Mesendoderm (in vitro differentiated cells): ENCODE measurements at places on chromosomes 2 and 18.

DNA sequence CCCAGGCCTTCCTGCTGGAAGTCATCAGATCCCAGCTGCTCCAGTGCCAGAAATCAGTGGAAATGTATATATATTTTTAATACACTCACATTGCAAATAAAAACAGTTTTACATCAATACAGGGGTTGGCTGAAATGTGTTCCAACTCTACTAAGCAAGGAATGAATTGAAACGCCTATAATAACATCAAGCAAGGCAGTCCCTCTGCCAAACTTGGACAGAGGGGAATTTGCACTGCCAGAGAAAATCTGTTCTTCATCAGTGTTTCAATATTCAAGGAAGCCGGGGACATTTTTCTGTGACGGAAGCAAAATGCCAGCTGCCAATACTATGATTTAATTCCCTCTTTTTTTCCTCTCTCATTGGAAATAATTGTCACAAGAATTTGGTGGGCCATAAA lies 335.3 kb downstream of the TNS1 start:
- no peak for DNase-seq

GRCh38 chr2:48530033-48530811 lies at the start of gene STON1:
STON1 (plus strand) TSS chr2:48530154; CDS start chr2:48580634, 50,480 bp downstream.
- DNase-seq = peak; percentile 47

DNA sequence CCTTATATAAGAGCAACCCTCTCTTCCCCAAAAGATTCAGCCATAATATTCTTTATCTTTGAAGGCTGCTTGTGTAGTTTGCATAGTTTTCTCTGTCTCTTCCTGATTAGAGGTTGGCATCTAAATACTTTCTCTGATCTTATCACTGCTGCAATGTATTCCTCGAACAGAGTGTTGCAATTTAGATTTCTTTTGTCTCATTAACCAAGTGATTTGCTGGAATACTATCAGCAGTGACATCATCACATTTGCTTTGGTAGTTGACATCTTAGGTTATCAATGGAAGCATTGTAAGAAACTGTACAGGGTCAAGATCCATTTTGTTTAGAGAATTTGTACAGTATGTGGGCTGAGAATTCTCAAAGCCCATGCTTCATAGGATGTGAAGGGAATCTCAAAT lies 72.0 kb upstream of the NEUROD1 start:
- DNase-seq = no peak

GRCh38 chr2:106965611-106966010 lies 79.6 kb upstream of the ST6GAL2 start:
- DNase-seq = no peak

- peak; percentile 73 for DNase-seq
Measured at GRCh38 chr2:134504586-134505336, 214.0 kb downstream of the TMEM163 start.

- DNase-seq = no peak
Measured at GRCh38 chr2:119012345-119013301, 70.6 kb downstream of the MARCO start.

DNA sequence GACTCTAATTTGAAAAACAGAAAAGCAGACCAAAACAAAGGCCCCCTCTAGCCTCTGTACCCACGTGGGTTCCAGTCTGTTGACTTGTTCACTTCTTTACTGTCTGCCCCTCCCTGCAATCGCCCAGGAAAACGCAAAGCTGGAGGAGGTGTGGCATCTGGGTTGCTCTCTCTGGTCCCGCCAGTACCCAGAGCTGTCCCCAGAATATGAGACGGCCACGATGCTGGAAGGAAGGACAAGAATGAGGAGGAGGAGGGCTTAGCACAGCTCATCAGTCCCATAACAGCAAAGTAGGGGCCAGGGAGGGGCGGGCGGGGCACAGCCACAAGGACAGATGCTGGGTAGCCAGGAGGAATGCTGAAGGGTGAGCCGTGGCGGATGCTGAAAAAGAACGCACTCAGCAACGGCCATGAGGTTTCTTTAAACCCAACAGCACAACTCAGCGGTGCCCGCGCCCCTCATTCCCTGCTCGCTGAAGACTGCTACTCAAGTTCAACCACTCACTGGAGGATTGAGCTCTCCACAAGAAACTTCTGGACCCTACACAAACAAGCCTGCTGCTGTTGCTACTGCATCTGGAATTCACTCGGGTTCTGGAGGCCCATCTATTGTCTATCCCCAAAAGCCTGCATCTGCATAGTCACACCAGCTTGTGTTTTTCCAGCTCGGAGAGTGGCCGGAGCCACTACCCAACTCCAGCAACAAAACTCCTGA lies 187.7 kb downstream of the HDAC4 start:
- DNase-seq = no peak

DNA sequence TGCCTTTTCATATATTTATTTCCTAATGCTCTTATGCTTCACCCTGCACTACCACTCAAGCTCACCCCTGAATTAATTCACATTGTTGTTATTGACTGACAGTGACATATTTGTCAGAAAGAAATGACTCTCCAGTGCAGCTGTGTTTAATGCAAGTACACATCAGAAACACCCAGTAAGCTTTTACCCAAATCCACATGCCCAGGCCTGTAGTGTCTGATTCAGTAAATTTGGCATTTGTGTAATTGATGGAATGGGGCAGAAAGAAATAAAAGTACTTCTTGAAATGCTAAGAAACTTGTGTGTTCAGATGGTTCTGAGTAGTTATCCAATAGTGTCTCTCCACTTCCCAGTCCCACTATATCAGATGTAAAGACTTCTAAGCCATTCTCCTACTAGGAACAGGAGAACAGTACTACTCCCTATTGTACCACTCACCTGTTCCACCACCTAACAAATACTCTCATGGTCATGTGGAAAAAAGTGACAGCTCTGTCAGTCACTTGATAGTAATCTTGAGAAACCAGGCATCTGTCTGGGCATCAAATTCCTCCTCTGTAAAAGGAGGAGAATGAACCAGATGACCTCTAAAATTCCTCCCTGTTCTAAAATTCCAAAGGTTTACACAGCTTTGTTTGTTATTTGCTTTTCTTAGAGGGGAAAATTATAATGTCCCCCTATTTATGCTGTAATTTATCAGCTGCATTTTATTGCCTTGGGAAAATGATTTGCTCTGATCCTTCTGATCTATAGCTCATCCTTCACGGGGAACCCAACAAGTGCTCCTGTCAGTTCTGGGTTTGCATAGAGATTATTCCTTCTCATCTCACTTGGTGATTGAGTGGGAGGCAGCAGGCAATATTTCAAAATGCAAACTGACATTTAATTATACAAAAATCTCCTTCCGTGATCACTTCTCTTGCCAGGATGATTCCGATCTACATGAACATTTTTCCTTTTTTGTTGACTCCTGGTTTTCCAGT lies 70.9 kb downstream of the ZNF385B start:
- no peak for DNase-seq
